Neural crest cell (in vitro differentiated cells): ENCODE measurements at places on chromosomes 4 and X. TPM values are rescaled to one million over a fixed set of nuclear protein-coding genes. Genes with fewer than 3 reads are reported as not detected.

- DNase-seq, result no peak
These were observed 15.8 kb downstream of the DHRSX start for GRCh38 chrX:2484721-2485648.

DNA sequence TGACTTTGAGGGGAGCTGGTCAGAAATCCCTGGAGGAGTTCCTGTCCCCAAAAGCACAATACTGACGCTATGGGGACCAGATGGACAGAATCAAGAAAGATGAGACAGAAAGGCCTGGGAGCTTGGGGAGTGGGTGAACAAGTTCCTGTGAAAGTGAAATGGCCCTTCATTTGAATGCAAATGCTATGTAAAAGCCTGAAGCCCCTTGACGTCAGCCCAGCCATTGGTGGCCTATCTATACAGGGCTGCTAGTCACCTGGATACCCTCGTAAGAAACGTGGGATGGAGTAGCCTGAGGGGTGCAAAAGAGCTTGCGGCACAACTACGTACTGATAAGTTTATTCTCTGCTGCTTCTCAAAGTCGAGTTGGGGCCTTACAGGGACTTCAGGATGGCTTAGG, at the start of gene CDX4:
CDX4 (plus strand) TSS at position 223 of the 400 bp plus-strand sequence. CDS start 201 bp downstream, outside the sequence.
- DNase-seq, result no peak

GRCh38 chrX:3134316-3134945, 93.2 kb downstream of the ARSF start:
- DNase-seq, result no peak

The ALAS2 gene
- total RNA-seq, result not detected in 2 replicates

The CFAP99 gene
- total RNA-seq, result not detected in 2 replicates

The IL15 gene
- total RNA-seq, result not detected in 2 replicates

The UBL4A gene
- 39.2 and 39.5 TPM in 2 replicates for total RNA-seq
